ENCODE measurements at places on chromosomes 3 and 15.

- no peak for DNase-seq
These were observed 483.6 kb downstream of the GBE1 start for GRCh38 chr3:81277853-81278252.

- DNase-seq: no peak
These were observed 951.6 kb downstream of the TUSC7 start for GRCh38 chr3:117660941-117661817.

GRCh38 chr3:39750712-39751111 lies 58.7 kb upstream of the MYRIP start:
- DNase-seq: no peak

DNA sequence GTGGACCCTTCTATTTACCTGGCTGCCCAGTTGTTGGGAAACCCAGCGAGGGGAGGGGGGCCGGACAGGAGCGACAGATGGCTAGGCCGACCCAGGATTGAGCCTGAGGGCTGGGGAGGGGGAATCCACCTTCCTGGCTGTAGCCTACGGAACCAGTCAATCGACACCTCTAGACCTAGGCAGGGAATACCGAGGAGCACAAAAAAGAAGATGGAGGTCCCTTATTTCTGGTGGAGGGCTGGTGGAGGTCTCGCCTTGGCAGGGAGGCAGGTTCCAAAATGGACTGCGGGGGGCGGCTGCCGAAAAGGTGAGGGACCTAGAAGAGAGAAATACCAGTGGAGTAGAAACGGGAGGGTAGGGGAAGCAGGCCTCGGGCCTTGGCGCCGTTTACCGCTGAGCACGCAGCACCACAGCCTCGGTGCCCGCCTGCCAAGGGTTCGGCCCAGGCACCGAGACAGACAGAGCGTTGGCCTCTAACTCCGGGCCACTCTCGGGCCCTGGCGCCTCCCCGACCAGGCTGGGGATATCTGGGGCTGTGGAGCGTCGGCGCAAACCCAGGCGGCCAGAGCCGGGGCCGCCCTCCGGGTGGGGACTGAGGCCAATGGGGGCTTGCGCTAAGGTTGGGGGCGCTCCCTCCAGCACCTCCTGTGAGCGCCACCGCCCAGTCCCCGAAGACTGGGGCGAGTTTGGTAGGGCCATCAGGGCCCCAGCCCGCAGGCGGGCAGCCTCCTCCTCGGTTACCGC lies 1.6 kb downstream of the ANKRD63 start:
- DNase-seq: no peak

DNA sequence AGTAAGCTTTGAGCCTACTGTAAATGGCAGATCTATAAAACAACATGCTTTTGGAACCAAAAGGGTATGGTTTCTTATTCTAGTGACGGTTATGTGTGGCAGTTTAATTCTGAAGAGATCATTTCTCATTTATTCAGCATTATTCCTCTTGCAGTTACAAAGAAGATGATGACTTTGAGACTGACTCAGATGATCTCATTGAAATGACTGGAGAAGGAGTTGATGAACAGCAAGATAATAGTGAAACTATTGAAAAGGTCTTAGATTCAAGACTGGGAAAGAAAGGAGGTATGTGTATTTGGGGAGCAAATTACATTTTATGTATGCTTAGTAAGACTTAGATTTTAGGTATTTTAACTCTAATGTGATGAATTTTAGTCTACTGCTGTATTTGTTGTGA lies 41.5 kb downstream of the CHD2 start:
- DNase-seq: no peak

GRCh38 chr15:82031871-82032270 lies 13.9 kb downstream of the MEX3B start:
- no peak for DNase-seq

DNA sequence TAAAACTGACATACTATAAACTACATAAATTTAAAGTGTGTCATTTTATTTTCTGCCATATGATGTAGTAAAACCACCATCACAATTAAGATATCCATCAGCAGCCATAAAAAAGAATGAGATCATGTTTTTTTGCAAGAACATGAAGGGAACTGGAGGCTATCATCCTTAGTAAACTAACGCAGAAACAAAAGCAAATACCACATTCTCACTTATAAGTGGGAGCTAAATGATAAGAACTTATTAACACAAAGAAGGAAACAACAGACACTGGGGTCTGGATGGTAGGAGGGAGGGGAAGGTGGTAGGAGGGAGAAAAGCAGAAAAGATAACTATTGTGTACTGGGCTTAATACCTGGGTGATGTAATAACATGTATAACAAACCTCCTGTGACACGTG lies 24.6 kb downstream of the CCDC14 start:
- DNase-seq: no peak

- peak; percentile 77 for DNase-seq
These were observed 72.8 kb downstream of the KLF15 start for GRCh38 chr3:126284258-126284904.

- DNase-seq: peak; percentile 60
These were observed 336.2 kb downstream of the ERC2 start for GRCh38 chr3:56131974-56132590.

- DNase-seq: peak; percentile 77
These were observed 57.2 kb downstream of the SEC22A start for GRCh38 chr3:123258811-123259420.

DNA sequence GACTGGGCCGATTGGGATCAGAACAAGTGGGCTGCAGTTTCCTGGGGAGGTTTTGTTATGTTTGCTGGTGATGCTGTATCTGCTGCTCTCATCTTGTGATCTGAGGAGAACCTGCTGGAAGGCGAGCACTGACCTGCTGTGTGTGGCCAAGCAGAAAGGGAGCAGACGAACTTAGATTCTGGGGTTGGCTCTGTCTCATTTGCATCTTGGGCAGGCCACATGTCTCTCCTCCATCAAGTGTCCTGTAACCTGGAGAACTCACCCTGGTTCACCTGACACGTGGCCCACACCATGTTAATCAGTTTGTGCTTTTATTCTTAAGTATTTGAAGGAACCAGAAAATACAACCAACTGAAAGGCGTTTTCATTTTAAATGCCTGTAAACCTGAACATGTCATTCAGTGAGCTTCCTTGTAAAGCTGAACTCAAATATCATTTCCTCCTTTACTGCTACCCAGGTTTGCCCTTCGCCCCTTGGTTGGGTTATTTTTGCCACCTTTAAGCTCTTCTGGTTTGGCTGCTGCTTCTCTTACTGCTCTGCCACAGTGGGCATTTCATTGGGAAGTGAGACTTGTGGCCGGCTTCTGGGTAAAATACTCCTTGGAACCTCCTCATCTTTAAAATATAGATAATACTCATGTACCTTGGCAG lies 33.5 kb upstream of the TRAK1 start:
- no peak for DNase-seq

GRCh38 chr15:48112242-48112641 lies 8.5 kb upstream of the SLC24A5 start:
- no peak for DNase-seq

DNA sequence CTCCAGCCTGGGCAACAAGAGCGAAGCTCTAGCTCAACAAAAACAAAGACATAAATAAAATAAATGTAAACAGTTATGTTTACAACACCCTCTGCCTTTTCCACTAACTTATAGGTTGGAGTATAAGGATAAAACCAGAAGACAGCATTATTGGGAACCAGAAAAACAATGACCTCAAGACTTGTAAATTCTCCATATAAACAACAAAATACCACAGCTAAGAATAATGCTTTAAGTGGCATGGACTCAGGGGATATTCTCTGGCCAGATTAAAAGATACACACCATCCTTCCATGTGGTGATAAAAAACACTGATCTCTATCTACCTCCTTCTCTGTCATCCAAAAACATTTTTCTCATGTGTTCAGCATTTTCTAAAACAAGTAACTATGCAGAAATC lies 500.6 kb downstream of the MAGI1 start:
- no peak for DNase-seq

- DNase-seq: no peak
These were observed 112.2 kb upstream of the MEF2A start for GRCh38 chr15:99453637-99454030.

All from SW 1271 (cell line).